ENCODE measurements at places on chromosomes 1 and 21.
A peak's percentile ranks its signal among the peaks of the same experiment; 100 is the strongest.

DNA sequence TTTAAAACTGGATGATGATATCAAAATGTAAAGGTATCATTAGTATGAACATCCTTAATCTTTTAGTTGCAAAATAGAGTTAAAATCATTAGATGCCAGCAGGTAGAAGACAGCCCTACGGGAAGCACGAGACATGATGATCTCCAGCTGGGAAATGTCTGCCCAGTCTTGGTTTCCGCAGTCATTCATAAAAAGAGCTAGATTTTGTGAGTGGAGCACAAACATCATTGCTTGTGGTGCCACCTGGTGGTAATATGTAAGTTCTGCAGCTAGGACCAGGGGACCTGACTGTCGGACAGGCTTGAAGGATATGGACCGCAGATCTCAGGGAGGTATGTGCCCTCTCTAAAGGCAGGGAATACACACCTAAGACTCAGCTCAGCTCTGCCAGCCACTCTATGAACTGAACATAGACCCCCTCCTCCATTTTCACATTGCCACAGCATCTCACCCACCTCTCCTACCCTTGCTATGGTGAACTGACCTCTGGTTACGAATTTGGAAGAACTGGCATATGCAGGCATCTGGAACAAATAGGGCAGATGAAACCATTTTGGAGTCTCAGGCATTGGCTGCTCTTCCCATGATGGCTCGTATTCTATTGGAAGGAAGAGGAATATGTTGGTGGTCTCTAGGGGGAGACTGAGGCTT, 9.2 kb downstream of the FCMR start:
- peak; percentile 86 for DNase-seq

GRCh38 chr1:107559881-107560280, 405.1 kb downstream of the VAV3 start:
- DNase-seq = no peak

- DNase-seq = no peak
Measured at GRCh38 chr1:179775009-179775408, 31.9 kb downstream of the FAM163A start.

GRCh38 chr1:211017075-211017718, 116.8 kb downstream of the KCNH1 start:
- no peak for DNase-seq

GRCh38 chr1:225424562-225425200, 3.2 kb downstream of the LBR start:
- DNase-seq = no peak

DNA sequence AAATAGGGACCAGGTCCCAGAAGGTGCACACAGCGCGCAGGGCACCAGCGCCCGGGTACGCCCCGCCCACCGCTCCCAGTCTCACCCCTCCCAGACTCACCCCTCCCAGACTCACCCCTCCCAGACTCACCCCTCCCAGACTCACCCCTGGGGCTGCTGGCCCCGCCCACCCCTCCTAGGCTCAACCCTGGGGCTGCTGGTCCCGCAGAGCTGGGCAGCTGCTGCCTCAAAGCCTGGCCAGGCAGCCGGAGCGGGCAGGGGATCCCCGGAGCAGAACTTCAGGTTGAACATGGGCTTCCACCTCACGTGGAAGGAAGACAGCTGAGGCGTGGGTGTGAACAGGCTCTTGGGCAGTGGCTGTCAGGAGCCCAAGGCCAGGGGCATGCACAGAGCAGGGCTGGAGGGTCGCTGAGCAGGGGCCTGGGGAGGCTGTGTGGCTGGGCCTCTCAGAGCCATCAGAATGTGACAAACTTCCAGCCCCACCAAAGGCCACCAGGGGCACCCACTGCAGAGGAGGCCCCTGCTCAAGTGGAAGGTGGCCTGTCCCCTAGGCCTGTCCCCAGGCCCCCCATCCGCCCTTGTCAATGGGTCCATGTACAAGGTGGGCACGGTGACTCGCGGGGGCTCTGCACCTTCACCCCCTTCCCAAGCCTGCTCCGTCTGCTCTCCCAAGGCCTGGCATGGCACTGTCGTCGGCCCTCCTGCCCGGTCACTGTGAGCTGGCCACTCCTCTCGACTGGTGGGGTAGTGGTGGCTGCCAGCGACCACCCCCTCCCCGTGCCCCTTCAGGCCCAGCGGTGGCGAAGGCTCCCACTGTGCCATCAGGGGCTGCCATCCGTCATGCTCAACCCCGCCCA, 20.4 kb upstream of the SUMO3 start:
- DNase-seq = no peak

DNA sequence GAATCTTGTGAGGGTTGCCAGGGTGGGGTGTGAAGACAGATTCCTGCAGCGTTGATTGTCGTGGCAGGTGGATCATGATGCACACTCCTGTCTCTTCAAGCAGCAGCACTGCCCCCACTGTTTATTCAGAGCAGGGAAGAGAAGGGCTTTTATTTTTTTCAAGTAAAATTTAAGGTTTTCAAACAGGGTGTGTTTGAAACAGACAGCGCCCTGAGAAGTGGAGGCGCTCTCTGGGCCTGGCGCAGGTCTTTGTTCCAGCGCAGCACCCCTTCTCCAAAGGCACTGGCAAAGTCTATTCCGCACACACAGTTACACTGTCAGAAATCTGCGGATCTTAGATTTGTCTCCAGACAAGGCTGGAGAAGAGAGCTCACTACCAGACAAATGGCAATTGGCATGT, 7.0 kb downstream of the C1orf53 start:
- DNase-seq = no peak

- no peak for DNase-seq
Measured at GRCh38 chr1:231861541-231862481, 235.2 kb downstream of the DISC1 start.

DNA sequence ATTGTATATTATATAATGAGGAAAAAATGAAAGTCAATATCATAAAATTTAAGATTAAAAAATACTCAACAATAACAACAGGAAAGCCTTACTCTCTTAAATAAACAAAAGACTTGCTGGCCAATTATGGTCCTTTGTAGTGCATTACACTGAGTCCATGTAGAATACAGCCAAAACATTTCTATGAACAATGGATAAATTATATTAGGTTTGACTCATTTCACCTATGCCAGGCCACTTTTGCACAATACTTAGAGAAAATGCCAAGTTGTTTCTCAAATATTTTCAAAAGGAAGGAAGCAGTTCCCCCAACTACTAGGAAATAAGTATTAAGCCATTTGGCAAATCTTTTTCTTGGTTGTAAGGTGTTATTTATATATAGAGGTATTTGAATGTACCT, 19.8 kb upstream of the UCK2 start:
- DNase-seq = no peak

- no peak for DNase-seq
Measured at GRCh38 chr1:229068270-229068987, 202.5 kb upstream of the RAB4A start.

- DNase-seq = no peak
Measured at GRCh38 chr1:30720271-30721223, 2.8 kb downstream of the MATN1 start.

- DNase-seq = no peak
Measured at GRCh38 chr1:205030896-205031295, 12.1 kb upstream of the CNTN2 start.

- DNase-seq = no peak
Measured at GRCh38 chr1:100893718-100894117, 924 bp downstream of the EXTL2 start.

GRCh38 chr21:38524168-38525153, 26.2 kb upstream of the ERG start:
- DNase-seq = no peak

- no peak for DNase-seq
Measured at GRCh38 chr1:110091791-110092190, 20.5 kb upstream of the UBL4B start.

GRCh38 chr1:149899460-149900284, at the start of gene BOLA1:
BOLA1 (plus strand) TSS chr1:149899568; CDS start chr1:149900060, 492 bp downstream.
- DNase-seq = peak; percentile 93

GRCh38 chr1:89833183-89834082, 12.6 kb downstream of the LRRC8D start:
- DNase-seq = no peak

- no peak for DNase-seq
Measured at GRCh38 chr21:17784180-17784598, 35.0 kb downstream of the C21orf91 start.

DNA sequence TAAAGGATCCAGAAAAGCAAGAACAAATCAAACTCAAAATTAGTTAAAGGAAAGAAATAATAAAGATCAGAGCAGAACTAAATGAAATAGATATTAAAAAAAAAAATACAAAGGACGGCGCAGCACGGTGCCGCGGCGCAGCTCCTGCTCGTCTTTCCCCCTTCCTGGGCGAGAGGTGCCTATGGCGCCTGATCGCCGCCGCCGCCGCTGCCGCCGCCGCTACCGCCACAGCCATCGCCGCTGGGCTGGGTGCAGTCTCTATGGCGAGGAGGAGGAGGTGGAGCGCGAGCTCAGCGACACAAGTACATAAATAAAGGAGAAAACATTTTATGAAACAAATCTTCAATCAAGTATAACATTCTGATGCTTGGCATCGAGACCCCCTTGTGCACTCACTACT, 77.6 kb upstream of the VANGL1 start:
- DNase-seq = no peak

- no peak for DNase-seq
Measured at GRCh38 chr1:112887599-112888283, 68.3 kb downstream of the SLC16A1 start.

DNA sequence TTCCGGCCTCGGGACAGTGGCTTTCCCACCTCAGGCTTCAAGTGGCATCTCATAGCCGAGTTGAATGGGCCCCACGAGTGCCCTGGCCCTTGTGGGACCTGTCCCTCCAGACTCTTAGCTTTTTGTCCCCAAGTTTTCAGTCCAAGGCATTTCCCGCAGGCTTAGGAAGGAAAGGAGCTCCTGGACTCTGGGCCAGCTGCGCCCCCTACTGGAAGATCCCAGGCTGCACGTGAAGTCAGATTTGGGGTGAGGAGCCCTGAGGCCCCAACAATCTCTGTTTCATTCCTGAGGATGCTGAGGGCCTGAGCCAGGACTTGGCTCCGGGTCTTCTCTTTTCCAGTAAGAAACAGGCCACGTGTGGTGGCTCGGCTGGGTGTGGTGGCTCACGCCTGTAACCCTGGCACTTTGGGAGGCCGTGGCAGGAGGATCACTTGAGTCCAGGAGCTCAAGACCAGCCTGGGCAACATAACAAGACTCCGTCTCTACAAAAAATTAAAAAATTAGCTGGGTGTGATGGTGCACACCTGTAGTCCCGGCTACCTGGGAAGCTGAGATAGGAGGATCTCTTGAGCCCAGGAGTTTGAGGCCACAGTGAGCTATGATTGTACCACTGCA, 67.4 kb downstream of the ARHGEF10L start:
- DNase-seq = peak; percentile 59

DNA sequence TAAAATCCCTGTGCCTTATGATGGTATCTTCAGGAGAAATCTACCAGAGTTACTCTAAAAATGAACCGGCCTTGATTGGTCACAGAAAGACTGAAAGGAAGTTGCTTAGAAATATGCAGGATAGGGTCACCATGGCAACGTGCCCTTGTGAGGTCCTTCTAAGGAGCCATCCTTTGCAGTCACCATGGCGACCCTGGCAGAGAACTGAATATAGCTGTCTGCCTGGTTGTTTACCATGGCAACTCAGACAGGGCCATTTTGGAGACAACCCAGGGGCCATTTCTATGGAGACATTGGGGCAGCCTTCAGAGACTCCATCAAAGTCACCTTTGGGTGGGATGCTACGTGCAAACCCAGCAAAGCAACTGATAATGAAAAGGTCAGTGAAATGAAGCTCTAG, 43.0 kb downstream of the SNX7 start:
- DNase-seq = no peak

GRCh38 chr1:232483826-232484225, 146.1 kb downstream of the SIPA1L2 start:
- no peak for DNase-seq

- DNase-seq = no peak
Measured at GRCh38 chr1:235776396-235776795, 90.3 kb downstream of the LYST start.

DNA sequence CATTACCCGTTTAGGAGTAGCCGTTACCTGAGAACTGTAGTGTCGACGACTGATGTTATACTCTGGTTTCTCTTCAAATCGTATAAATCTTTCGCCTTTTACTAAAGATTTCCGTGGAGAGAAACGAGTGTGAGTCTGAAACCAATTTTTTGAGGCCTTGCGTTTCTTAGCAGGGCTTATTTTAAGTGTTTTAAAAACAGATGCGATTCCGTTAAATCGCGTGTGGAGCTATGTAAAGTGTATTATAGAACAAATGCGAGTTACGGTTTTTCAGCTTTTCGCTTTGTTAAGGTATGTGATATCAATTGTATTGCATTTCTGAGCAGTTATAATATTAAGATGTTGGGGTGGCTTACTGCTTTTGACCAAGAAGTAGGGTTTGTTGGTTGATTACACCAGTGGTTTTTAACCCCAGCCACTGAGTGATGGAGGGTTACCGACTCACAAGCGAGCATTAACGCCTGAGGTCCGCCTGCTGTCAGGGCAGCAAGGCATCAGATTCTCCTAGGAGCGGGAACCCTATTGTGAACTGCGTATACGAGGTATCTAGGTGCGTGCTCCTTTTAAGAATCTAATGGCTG, 18.0 kb downstream of the KIAA2013 start:
- peak; percentile 91 for DNase-seq

- no peak for DNase-seq
Measured at GRCh38 chr1:235500971-235501540, 3.2 kb downstream of the B3GALNT2 start.

DNA sequence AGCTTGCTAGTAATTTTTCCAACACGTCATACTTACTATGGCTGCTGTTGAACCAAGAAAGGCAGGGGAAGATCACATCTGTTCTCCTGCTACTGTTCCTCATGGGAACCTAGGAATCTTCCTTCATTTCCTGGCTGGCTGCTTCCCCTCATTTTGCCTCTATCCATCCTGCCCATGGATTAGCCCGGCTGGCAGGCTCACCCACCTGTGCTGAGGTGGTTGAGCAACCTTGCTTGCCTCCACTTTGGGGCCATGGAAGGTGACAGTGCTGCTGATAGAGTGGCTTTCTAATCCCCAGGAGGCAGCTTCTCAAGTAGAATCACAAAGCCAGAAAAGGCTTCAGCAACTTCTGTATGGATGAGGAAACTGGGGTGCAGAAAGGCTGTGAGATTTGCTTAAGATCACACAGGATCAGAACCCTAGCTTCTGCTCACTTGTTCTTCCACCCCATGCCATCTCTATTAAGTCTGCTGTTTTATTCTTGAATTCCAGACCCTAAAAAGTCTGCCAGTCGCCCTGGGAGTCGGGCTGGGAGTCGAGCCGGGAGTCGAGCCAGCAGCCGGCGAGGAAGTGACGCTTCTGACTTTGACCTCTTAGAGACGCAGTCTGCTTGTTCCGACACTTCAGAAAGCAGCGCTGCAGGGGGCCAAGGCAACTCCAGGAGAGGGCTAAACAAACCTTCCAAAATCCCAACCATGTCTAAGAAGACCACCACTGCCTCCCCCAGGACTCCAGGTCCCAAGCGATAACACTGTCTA, 6.2 kb upstream of the BMP8A start:
- no peak for DNase-seq

GRCh38 chr1:221011145-221011544, 131.9 kb downstream of the HLX start:
- no peak for DNase-seq

- no peak for DNase-seq
Measured at GRCh38 chr1:233268389-233269022, 27.0 kb downstream of the PCNX2 start.

GRCh38 chr1:7420098-7420445, 351.0 kb upstream of the VAMP3 start:
- no peak for DNase-seq

Data from NCI-H460 (cell line).